ENCODE measurements at places on chromosomes 11 and 22. TPM values are rescaled to one million over a fixed set of nuclear protein-coding genes. Genes with fewer than 3 reads are reported as not detected.

LRRN4CL gene
- 2.5 TPM for total RNA-seq

ANO1 gene
- total RNA-seq, result 56.2 TPM

GRCh38 chr22:38741576-38741975, 14.2 kb downstream of the SUN2 start:
- no peak overlapping the region for H3K27ac ChIP-seq
- H3K27me3 ChIP-seq, result no peaks in the 10 kb centered on the region
- no peak overlapping the region for H3K4me3 ChIP-seq
- peaks cover 90% of the 10 kb centered on the region for H3K36me3 ChIP-seq
- DNase-seq, result no peak

GRCh38 chr11:71251151-71251721, 1.1 kb downstream of the SHANK2 start:
- H3K27me3 ChIP-seq, result no peaks in the 10 kb centered on the region
- H3K27ac ChIP-seq, result peak overlapping the region; percentile 90
- peak overlapping the region; percentile 56 for H3K4me3 ChIP-seq
- H3K4me1 ChIP-seq, result peaks cover 55% of the 10 kb centered on the region

GRCh38 chr22:44272401-44272771, 40.4 kb downstream of the SHISAL1 start:
- no peak overlapping the region for H3K4me3 ChIP-seq
- H3K27ac ChIP-seq, result no peak overlapping the region
- H3K27me3 ChIP-seq, result no peaks in the 10 kb centered on the region
- no peak for DNase-seq

- no peak overlapping the region for H3K27ac ChIP-seq
- H3K36me3 ChIP-seq, result no peaks in the 10 kb centered on the region
- no peak for DNase-seq
- H3K4me1 ChIP-seq, result peaks cover 20% of the 10 kb centered on the region
Measured at GRCh38 chr11:120137187-120137610, 714 bp downstream of the TRIM29 start.
